ENCODE measurements at places on chromosomes 2 and 18. TPM values are rescaled to one million over a fixed set of nuclear protein-coding genes. Genes with fewer than 3 reads are reported as not detected.

The MAP3K19 gene
- total RNA-seq: not detected

The MARCHF4 gene
- 1.3 TPM for total RNA-seq

DNA sequence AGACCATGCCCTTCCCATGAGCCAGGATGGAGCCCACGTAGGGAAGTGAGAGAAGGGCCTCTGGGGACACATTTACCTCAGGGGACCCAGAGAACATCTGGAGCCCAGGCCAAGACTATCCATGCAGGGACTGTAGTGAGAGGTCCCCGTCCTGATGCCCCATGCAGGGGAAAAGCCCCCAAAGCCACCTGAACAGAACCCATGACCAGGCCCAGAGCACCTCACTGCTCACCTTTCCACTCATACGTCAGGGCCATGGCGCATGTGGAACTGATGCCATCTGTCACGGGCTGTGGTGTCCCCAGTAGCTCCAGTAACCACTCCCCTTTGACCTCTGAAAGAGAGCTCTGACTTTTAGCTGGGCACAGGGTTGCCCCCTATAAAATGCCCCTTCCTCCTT, 106.5 kb upstream of the TEX51 start:
- H3K27me3 ChIP-seq: peaks cover 17% of the 10 kb centered on the region
- H3K27ac ChIP-seq: no peak overlapping the region
- H3K36me3 ChIP-seq: no peaks in the 10 kb centered on the region

GRCh38 chr18:37409878-37410277, 155.7 kb downstream of the CELF4 start:
- no peak overlapping the region for H3K4me3 ChIP-seq
- no peaks in the 10 kb centered on the region for H3K4me1 ChIP-seq
- no peak overlapping the region for H3K27ac ChIP-seq
- H3K27me3 ChIP-seq: peaks cover 2% of the 10 kb centered on the region
- no peaks in the 10 kb centered on the region for H3K36me3 ChIP-seq

GRCh38 chr2:20930928-20931327, 108.0 kb upstream of the LDAH start:
- H3K27me3 ChIP-seq: peaks cover 5% of the 10 kb centered on the region
- peaks cover 46% of the 10 kb centered on the region for H3K4me1 ChIP-seq
- H3K27ac ChIP-seq: peak overlapping the region; percentile 32

Data from osteocyte (in vitro differentiated cells).